ENCODE measurements at places on chromosomes 1 and 21.

DNA sequence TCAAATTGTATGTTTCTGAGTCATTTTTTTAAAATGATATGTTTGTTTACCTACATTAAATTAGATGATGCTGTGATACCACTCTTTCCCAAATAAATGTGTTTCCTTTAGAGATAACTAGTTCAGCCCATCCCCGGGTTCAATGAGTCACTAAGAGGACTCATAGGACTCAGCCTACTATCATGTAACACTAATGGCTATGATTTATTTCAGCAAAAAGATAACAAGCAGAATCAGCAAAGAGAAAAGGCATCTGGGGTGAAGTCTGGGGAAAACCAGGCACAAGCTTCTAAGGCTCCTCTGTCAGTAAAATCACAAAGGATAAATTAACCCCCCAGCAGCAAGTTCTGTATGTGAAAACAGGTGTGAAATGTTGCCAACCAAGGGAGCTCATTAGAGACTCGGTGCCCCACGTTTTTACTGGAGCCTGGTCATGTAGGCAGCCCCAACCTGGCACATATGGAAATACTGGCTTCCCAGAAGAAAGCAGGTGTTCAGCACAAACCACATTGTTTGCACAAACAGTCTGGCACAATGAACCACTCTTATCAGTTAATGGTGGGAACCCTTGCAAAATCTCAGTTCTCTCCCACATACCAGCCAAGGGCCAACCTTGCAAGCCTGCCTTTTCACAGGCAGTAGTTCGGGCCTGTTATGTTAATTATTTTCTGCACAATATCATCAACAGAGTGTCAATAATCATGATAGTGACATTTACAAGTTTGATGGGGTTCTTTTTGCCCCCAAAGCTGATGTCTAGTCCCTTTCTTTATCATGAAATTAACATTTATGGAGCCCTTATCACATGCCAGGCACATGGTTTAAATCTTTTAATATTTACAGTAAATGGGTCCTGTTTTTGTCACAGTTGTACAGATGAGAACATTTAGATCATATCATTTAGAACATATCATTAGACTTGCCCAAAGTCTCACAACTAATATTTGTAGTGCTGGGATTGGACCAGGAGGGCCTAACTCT is 23.1 kb upstream of the CNN3 start:
- H3K27me3 ChIP-seq, result no peaks in the 10 kb centered on the region
- H3K4me3 ChIP-seq, result no peak overlapping the region
- DNase-seq, result peak; percentile 56
- H3K27ac ChIP-seq, result no peak overlapping the region

- no peaks in the 10 kb centered on the region for H3K4me1 ChIP-seq
- no peaks in the 10 kb centered on the region for H3K36me3 ChIP-seq
- no peak overlapping the region for H3K4me3 ChIP-seq
- H3K27me3 ChIP-seq, result no peaks in the 10 kb centered on the region
- no peak overlapping the region for H3K27ac ChIP-seq
- no peak for DNase-seq
These were observed 128.0 kb downstream of the PRRX1 start for GRCh38 chr1:170791941-170792340.

GRCh38 chr1:233607252-233608119 is 6.4 kb upstream of the KCNK1 start:
- H3K27me3 ChIP-seq, result peaks cover 8% of the 10 kb centered on the region
- H3K4me3 ChIP-seq, result no peak overlapping the region
- DNase-seq, result no peak
- no peaks in the 10 kb centered on the region for H3K4me1 ChIP-seq
- H3K27ac ChIP-seq, result no peak overlapping the region

DNA sequence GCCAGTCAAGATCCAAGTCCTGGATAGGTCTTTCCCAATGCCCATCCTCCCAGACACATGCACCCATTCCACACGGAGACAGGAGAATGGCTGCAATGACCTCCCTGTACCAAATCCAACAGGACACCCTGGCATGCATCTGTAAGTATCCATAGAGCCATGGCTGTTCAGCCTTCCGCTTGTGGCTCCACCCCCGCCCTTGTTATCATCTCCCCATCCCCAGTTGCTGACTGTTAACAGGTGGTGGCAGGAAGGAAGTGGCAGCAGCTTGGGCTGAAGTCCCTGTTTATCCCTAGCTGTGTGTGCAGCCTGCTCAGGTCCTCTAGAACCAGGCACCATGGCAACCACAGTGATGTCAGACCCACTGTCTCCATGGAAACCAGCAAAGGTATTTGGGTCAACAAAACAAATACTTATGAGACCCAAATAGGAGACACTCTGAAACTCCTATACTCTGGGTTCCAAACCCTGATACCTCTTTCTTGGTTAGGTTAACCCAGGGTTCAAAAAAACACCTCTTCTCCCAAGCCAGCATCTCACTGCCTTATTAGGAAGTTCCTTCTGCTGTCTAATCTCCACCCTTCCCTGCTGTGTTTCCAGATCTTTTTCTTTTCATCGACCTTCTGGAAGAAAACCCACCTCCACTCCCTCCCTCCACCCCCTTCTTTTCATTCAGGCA is 721 bp downstream of the PBXIP1 start:
- peak; percentile 93 for DNase-seq
- H3K27me3 ChIP-seq, result no peaks in the 10 kb centered on the region
- peaks cover 28% of the 10 kb centered on the region for H3K4me1 ChIP-seq
- H3K36me3 ChIP-seq, result peaks cover 36% of the 10 kb centered on the region
- no peak overlapping the region for H3K4me3 ChIP-seq

DNA sequence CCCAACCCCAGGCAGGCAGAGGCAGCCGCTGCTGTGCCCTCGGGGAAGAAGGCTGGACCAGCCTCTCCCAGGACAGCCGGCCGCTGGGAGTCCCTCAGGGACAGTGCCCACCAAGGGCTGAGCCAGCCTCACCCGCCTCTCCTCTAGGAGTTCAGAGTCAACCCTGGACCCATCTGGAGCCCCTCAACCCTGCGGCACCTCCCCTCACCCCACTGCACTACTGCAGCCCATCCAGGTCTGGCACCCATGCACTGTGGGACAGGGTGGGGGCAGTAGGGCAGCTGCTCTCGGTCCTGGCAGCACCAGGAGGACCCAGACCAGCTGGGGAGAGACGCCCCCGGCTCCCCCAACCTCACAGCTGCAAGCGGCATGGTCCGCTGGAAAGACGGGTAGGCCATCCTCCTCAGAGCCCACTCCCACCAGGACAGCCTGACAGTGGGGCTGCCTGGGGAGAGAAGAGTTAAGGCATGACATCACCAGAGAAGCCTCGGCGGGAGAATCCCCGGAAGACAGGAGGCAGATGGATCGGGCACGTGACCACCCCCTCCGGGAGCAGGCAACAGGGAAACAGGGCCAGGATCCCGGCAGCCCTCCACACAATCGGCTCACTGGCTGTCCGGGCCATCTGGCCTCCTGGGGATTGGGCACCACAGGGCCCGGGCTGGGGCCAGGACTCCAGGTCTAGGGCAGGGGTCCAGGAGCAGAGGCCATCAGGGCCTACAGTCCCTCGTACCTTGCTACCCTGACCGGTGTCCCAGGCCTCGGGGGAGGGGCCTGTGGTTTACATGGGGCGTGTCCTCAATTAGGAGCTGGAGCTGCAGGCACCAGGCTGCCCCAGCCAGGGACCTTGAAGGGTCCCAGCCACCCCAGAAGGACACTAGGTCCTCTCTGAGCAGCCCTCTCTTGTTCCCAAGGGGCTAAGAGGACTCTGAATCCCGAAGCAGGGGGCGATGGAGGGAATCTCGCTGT is 3.1 kb downstream of the ACAP3 start:
- peak overlapping the region; percentile 81 for H3K27ac ChIP-seq
- peak; percentile 92 for DNase-seq
- no peaks in the 10 kb centered on the region for H3K27me3 ChIP-seq
- H3K4me3 ChIP-seq, result peak overlapping the region; percentile 89
- H3K36me3 ChIP-seq, result no peaks in the 10 kb centered on the region

DNA sequence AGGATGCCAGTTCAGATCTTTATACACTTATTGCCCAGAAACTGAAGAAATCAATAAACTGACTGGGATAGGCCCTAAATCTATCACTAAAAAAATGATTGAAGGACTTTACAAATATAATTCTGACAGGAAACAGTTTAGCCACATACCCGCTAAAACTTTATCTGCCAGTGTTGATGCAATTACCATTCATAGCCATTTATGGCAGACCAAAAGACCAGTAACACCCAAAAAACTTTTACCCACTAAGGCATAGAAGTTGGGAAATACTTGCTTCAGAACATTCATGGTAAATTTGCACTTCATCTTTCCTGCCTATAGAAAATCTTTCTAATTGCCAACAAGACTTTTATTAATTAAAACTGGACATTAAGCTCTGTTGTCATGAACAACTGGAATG is 15.0 kb upstream of the GPR25 start:
- no peak overlapping the region for H3K27ac ChIP-seq
- H3K4me3 ChIP-seq, result no peak overlapping the region
- DNase-seq, result no peak
- no peaks in the 10 kb centered on the region for H3K4me1 ChIP-seq
- H3K27me3 ChIP-seq, result no peaks in the 10 kb centered on the region
- H3K36me3 ChIP-seq, result peaks cover 7% of the 10 kb centered on the region

DNA sequence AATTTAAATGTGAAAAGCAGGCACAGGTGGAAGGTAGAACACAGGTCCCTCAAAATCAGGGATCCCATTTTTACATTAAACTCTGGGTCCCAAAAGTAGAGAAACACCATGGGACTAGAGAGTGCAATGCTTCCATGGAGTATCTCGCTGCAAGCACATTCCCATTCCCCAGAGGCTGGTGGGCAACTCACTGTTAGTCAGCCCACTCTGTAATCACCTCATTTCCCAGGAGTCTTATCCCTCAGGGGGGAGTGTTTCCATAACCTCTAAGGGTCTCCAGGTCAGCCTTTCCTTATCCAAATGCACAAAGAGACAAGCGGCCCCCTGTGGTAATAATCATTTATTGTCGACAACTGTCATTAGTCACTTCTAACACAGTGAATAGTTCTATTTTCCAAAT is 490.1 kb upstream of the LRRC7 start:
- no peaks in the 10 kb centered on the region for H3K4me1 ChIP-seq
- no peak overlapping the region for H3K27ac ChIP-seq
- no peaks in the 10 kb centered on the region for H3K27me3 ChIP-seq
- no peaks in the 10 kb centered on the region for H3K36me3 ChIP-seq

- peaks cover 3% of the 10 kb centered on the region for H3K4me1 ChIP-seq
- peak; percentile 54 for DNase-seq
- H3K27me3 ChIP-seq, result no peaks in the 10 kb centered on the region
- H3K4me3 ChIP-seq, result no peak overlapping the region
These were observed 273.1 kb upstream of the SNX7 start for GRCh38 chr1:98388441-98388840.

DNA sequence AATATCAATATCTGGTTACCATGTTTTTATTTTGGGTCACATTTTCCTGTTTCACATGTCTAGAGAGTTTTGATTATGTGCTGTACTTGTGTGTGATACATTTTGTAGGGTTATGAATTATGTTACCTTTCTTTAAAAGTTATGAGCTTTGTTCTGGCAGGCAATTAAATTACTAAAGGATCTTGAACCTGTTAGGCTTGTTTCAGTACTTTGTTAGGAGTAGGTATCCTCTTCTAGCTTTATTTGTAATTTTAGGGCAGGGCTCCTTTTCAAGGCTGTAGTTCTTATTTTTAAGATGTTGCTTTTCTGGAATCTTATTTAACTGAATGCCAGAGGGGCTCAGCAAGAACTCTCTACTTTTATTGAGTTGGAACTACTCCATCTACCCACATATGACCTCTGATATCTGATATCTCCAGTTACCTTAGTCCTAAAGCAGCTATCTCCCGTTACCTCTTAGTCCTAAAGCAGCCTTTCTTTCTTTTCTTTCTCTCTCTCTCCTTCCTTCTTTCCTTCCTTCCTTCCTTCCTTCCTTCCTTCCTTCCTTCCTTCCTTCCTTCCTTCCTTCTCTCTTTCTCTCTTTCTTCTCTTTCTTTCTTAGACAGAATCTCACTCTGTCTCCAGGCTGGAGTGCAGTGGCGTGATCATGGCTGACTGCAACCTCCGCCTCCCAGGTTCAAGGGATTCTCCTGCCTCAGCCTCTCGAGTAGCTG is 23.8 kb downstream of the KCTD3 start:
- no peak overlapping the region for H3K27ac ChIP-seq
- no peaks in the 10 kb centered on the region for H3K27me3 ChIP-seq
- no peak for DNase-seq
- no peak overlapping the region for H3K4me3 ChIP-seq
- H3K4me1 ChIP-seq, result no peaks in the 10 kb centered on the region

DNA sequence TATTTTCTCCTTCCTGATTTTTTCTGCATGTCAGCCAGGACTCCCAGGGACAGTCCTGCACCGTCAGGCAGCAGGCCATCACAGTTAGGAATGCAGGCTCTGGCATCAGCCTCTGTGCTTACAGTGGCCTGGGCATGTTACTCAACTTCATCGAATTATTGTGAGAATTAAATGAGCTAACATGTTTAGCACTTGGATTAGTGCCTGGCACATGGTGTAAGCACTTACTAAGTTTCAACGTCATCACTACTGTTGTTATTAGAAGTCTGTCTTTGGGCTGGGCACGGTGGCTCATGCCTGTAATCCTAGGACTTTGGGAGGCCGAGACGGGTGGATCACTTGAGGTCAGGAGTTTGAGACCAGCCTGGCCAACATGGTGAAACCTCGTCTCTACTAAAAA is 45.1 kb downstream of the SCCPDH start:
- no peak overlapping the region for H3K27ac ChIP-seq
- no peaks in the 10 kb centered on the region for H3K27me3 ChIP-seq
- DNase-seq, result no peak
- no peaks in the 10 kb centered on the region for H3K4me1 ChIP-seq

GRCh38 chr1:33615546-33615945 is 143.1 kb downstream of the ZSCAN20 start:
- no peak overlapping the region for H3K27ac ChIP-seq
- no peaks in the 10 kb centered on the region for H3K36me3 ChIP-seq
- DNase-seq, result no peak
- no peaks in the 10 kb centered on the region for H3K27me3 ChIP-seq

- H3K36me3 ChIP-seq, result no peaks in the 10 kb centered on the region
- H3K4me1 ChIP-seq, result peaks cover 7% of the 10 kb centered on the region
- no peak overlapping the region for H3K4me3 ChIP-seq
- no peaks in the 10 kb centered on the region for H3K27me3 ChIP-seq
- DNase-seq, result no peak
- H3K27ac ChIP-seq, result no peak overlapping the region
These were observed 37.1 kb upstream of the TRIM67 start for GRCh38 chr1:231124746-231125145.

GRCh38 chr1:185907246-185907645 is 173.1 kb downstream of the HMCN1 start:
- H3K27ac ChIP-seq, result no peak overlapping the region
- no peak overlapping the region for H3K4me3 ChIP-seq
- H3K36me3 ChIP-seq, result peaks cover 46% of the 10 kb centered on the region
- H3K27me3 ChIP-seq, result no peaks in the 10 kb centered on the region
- no peaks in the 10 kb centered on the region for H3K4me1 ChIP-seq
- DNase-seq, result no peak

GRCh38 chr1:211648980-211649934 is 26.2 kb downstream of the NEK2 start:
- no peak overlapping the region for H3K27ac ChIP-seq
- H3K4me1 ChIP-seq, result peaks cover 26% of the 10 kb centered on the region
- peak; percentile 31 for DNase-seq
- H3K4me3 ChIP-seq, result no peak overlapping the region
- H3K36me3 ChIP-seq, result no peaks in the 10 kb centered on the region
- no peaks in the 10 kb centered on the region for H3K27me3 ChIP-seq

- H3K4me3 ChIP-seq, result no peak overlapping the region
- no peaks in the 10 kb centered on the region for H3K36me3 ChIP-seq
- H3K27ac ChIP-seq, result no peak overlapping the region
These were observed 23.4 kb upstream of the TSHB start for GRCh38 chr1:115006191-115006590.
